ENCODE measurements at places on chromosomes 1 and 21. TPM values are rescaled to one million over a fixed set of nuclear protein-coding genes. Genes with fewer than 3 reads are reported as not detected.

Gene CAMTA1
- 99.0 TPM for total RNA-seq

DNA sequence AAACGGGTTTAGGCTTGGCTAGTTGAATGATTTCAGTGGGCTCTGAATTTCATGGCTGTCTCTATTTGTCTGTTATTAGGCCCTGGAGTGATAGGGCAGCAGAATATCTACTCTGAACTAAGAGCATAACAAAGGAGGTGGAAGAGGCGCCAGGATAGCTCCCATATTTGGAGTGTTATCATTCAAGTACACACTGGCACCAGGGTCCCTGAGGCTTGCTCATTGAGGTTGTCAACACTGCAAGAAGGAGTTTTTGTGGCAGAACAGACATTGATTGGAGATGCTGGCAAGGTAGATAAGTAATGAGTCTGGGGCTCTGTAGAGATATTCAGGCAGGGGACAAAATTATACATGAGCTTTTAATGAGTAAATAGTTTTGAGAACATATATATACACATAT lies 1748.4 kb downstream of the MRPL39 start:
- H3K27me3 ChIP-seq, result no peaks in the 10 kb centered on the region
- no peak for DNase-seq
- H3K4me3 ChIP-seq, result no peak overlapping the region

DNA sequence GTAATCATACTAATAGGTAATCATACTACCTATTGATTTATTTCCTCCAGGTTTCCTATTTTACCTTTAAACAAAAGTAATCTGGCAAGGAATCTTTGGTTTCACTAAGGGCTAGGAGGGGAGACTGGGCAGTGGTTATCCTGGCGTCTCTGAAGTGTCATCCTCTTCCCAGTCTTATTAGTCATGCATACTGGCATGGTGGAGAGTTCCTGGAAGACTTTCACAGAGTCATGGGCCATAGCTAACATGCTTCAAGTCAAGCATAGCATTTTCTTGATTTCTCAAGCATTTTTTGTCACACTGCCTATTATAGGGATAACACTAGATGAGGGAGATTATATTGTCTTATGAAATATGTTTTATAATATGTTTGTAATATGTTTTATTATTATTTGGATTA lies 64.0 kb upstream of the ASB17 start:
- DNase-seq, result no peak
- no peak overlapping the region for H3K4me3 ChIP-seq
- no peaks in the 10 kb centered on the region for H3K4me1 ChIP-seq
- peaks cover 4% of the 10 kb centered on the region for H3K27me3 ChIP-seq

DNA sequence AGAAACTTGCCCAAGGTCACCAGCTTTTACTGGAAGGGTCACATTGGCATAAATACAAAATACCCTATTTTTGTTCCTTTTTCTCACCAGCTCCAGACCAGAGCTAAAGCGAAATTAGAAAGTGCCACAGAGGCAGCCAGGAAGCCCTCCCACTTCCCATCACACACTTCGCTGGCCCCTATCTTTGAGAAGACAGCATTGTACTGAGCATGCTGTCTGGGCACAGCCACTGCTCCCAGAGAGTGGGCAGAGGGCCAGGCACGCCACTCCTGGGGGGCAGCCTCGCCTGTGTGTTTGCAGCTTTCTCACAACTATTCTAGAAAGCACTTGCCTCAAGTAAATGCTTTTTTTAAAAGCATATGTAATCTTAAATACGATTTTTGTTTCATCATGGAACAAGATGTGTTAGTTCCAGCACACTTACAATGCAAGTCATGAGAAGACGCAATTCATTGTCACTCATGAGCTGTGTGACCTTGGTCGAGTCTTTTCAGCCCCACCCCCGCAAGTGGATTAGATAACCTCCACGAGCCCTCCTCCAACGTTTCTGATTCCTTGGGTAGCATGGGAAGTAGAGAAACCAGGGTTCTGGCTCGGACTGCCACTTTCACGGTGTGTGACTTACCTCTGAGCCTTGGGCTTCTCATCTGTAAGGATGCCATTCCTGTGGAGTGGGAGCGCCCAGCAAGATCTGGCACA lies 25.7 kb upstream of the EPHA8 start:
- H3K36me3 ChIP-seq, result peaks cover 6% of the 10 kb centered on the region
- no peak overlapping the region for H3K4me3 ChIP-seq
- H3K4me1 ChIP-seq, result peaks cover 4% of the 10 kb centered on the region
- no peak for DNase-seq

GRCh38 chr1:37100310-37100709 lies 66.0 kb upstream of the GRIK3 start:
- peaks cover 10% of the 10 kb centered on the region for H3K27me3 ChIP-seq
- H3K4me1 ChIP-seq, result no peaks in the 10 kb centered on the region
- H3K4me3 ChIP-seq, result no peak overlapping the region

- H3K27ac ChIP-seq, result no peak overlapping the region
- no peaks in the 10 kb centered on the region for H3K36me3 ChIP-seq
- DNase-seq, result no peak
- H3K4me1 ChIP-seq, result peaks cover 5% of the 10 kb centered on the region
- H3K4me3 ChIP-seq, result no peak overlapping the region
- no peaks in the 10 kb centered on the region for H3K27me3 ChIP-seq
Measured at GRCh38 chr1:47921935-47922415, 75.2 kb downstream of the TRABD2B start.

DNA sequence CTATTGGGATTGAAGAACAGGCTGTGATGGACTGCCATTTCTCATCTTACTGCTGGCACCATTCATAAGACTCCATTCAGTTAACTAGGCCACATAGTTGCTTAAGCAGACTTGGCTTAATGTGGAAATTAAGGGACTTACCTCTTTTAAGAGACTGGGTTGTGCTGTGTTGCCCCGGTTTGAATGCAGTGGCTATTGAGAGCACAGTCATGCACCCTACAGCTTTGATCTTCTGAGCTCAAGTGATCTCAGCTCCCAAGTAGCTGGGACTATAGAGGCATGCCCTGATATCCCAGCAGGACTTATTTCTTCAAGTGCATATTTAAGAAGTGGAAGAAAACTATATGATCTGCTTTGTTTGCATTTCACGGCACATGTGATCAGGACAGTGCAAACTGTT lies 181.1 kb downstream of the RASAL2 start:
- H3K4me1 ChIP-seq, result peaks cover 2% of the 10 kb centered on the region
- H3K27me3 ChIP-seq, result no peaks in the 10 kb centered on the region
- DNase-seq, result no peak
- H3K36me3 ChIP-seq, result no peaks in the 10 kb centered on the region
- peak overlapping the region; percentile 15 for H3K27ac ChIP-seq

Gene PRAMEF9
- total RNA-seq, result not detected

DNA sequence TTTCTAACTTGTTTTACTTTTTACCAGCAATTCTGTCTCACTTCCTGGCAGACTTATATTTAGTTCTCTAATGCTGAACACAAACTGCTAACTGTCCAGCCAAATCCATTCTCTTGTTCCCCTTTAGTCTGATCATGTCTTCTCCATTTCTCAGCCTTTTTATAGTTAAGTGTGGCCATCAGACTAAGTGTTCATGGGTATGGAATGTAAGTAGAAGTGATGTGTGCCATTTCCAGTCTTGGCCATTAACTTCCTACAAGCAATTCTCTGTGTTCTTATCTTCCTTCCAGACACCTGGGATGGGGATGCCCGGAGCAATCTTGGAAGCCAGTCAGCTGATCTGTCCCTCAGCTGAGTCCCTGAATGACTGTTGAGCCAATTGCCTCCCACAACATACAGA lies 165.8 kb downstream of the ST6GALNAC3 start:
- no peak for DNase-seq
- H3K4me1 ChIP-seq, result peaks cover 12% of the 10 kb centered on the region
- peaks cover 4% of the 10 kb centered on the region for H3K36me3 ChIP-seq

DNA sequence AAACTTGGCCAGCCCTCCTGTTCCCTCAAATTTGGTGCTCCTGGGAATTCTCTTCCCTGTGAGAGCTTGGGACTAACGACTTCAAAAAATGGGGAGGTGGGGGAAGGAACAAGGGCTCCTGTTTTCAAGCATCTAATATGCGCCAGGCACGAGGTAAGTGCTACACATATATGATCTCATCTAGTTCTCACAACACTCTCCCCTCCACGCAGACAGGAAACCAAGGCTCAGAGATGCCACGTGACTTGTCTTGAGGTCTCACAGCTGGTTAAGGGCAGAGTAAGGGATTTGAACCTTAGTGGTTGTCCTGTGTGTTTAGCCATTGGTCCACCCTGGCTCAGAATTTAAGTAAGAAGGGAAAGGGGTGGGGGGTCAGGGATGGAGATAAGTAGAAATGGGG lies 125.9 kb downstream of the DMRTB1 start:
- H3K4me1 ChIP-seq, result peaks cover 6% of the 10 kb centered on the region
- DNase-seq, result no peak
- no peaks in the 10 kb centered on the region for H3K36me3 ChIP-seq
- H3K4me3 ChIP-seq, result no peak overlapping the region
- peaks cover 17% of the 10 kb centered on the region for H3K27me3 ChIP-seq

DNA sequence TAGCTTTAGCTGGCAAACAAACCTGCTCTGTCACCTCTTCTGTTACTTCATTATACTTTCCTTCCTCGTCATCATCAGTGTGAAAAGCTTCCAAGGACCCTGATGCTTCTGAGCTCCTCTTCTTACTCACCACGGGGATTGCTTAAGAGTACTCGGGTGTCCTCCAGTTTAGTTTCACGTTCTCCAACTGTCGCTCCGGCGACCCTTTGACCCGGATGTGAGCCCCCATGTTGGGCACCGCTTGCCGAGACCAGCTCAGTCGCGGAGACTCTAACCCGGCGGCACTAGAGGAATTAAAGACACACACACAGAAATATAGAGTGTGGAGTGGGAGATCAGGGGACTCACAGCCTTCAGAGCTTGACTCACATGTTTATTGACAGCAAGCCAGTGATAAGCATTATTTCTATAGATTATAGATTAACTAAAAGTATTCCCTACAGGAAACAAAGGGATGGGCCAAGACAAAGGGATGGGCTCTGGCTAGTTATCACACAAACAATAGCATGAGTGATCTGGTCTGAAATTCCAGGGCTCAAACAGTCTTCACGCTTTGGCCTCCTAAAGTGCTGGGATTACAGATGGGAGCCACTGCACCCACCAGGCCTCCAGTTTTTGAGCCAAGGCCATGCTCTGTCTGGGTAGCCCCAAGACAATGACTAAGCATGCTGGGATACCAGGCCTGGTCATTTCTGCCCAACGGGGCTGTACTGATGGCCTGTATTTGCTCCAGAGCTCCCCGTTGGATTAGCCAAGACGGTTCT lies 30.1 kb upstream of the ENO1 start:
- H3K36me3 ChIP-seq, result peaks cover 3% of the 10 kb centered on the region
- H3K4me3 ChIP-seq, result no peak overlapping the region
- peaks cover 2% of the 10 kb centered on the region for H3K4me1 ChIP-seq
- DNase-seq, result no peak

DNA sequence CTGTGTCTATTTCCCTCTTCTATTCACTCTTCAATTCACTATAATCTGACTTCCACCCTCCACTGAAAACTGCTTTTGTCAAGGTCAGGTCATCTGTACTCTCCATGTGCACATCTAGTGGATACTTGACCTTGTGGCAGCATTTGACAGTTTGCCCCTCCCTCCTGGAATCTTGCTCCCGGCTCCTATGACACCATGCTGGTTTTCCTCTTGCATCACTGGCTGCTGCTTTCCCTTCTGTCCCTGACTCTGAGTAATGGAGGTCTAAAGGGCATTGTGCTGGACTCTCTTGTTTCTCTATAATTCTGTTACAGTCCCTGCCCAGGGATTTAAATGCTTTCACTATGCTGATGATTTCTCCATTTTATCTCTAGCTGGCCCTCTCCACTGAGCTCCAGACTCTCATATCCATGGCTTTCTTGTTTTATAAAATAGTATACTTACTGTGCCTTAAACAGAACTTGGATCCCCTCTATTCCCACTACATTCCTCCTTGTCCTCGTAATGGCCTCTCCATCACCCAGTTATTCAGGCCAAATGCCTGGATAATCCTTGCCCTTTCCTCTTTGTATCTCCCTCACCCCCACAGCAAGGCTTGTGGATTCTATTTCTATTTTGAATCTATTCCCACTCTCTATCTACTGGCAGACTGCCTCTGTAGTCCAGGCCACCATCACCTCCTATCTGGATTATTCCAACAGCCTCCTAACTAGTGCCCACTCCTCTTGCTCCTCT lies 36.8 kb upstream of the PODN start:
- peaks cover 2% of the 10 kb centered on the region for H3K36me3 ChIP-seq
- no peak overlapping the region for H3K27ac ChIP-seq
- H3K27me3 ChIP-seq, result no peaks in the 10 kb centered on the region
- no peak for DNase-seq
- no peak overlapping the region for H3K4me3 ChIP-seq

GRCh38 chr1:224726441-224727182 lies 110.5 kb downstream of the CNIH3 start:
- DNase-seq, result no peak
- peaks cover under 1% of the 10 kb centered on the region for H3K4me1 ChIP-seq
- no peak overlapping the region for H3K4me3 ChIP-seq
- H3K36me3 ChIP-seq, result no peaks in the 10 kb centered on the region
- peaks cover 11% of the 10 kb centered on the region for H3K27me3 ChIP-seq

- no peak overlapping the region for H3K4me3 ChIP-seq
- no peak overlapping the region for H3K27ac ChIP-seq
- DNase-seq, result no peak
- no peaks in the 10 kb centered on the region for H3K36me3 ChIP-seq
- H3K4me1 ChIP-seq, result peaks cover 9% of the 10 kb centered on the region
- peaks cover 6% of the 10 kb centered on the region for H3K27me3 ChIP-seq
Measured at GRCh38 chr1:160776178-160776577, 19.8 kb upstream of the LY9 start.

DNA sequence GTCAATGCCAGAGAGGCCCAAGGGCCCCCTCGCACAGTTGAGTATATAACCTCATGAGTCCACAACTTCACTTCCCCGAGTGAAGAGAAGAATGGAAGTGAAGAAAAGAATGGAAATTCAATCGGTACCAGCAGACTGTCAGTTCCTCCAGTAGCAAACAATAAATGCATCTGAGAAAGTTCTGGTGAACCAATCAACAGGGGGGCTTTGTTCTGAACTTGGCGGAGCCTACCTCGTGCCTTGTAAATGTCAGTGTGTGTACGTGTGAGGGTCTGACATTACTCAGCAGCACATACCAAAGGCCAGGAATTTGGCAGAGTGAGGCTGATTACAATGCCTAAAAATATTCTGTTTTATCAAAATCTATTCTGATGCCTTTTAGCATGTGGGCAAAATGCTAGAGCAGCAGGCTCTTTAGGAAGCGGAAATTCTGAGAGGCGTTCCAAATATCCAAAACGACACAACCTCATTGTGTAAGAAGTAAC lies 238.5 kb downstream of the LTN1 start:
- no peak for DNase-seq
- H3K27me3 ChIP-seq, result no peaks in the 10 kb centered on the region
- no peak overlapping the region for H3K27ac ChIP-seq
- H3K4me3 ChIP-seq, result no peak overlapping the region
- H3K4me1 ChIP-seq, result no peaks in the 10 kb centered on the region

- no peak for DNase-seq
- H3K27me3 ChIP-seq, result no peaks in the 10 kb centered on the region
- H3K27ac ChIP-seq, result no peak overlapping the region
Measured at GRCh38 chr1:47361380-47361779, 27.8 kb downstream of the CMPK1 start.

- peaks cover 22% of the 10 kb centered on the region for H3K4me1 ChIP-seq
- no peak overlapping the region for H3K4me3 ChIP-seq
- peaks cover 20% of the 10 kb centered on the region for H3K36me3 ChIP-seq
- no peaks in the 10 kb centered on the region for H3K27me3 ChIP-seq
Measured at GRCh38 chr1:113947388-113948107, 18.4 kb downstream of the HIPK1 start.

Gene IVL
- total RNA-seq, result not detected
